ENCODE measurements at places on chromosomes 5 and 9. TPM values are rescaled to one million over a fixed set of nuclear protein-coding genes. Genes with fewer than 3 reads are reported as not detected.

SCGB3A2 gene
- not detected for total RNA-seq

IFNA13 gene
- not detected for total RNA-seq

LHX2 gene
- total RNA-seq, result not detected

SPATA31A3 gene
- not detected for total RNA-seq

SHOC1 gene
- not detected for total RNA-seq

PCDHB15 gene
- not detected for total RNA-seq

SH2D3C gene
- total RNA-seq, result 48.3 TPM

DNA sequence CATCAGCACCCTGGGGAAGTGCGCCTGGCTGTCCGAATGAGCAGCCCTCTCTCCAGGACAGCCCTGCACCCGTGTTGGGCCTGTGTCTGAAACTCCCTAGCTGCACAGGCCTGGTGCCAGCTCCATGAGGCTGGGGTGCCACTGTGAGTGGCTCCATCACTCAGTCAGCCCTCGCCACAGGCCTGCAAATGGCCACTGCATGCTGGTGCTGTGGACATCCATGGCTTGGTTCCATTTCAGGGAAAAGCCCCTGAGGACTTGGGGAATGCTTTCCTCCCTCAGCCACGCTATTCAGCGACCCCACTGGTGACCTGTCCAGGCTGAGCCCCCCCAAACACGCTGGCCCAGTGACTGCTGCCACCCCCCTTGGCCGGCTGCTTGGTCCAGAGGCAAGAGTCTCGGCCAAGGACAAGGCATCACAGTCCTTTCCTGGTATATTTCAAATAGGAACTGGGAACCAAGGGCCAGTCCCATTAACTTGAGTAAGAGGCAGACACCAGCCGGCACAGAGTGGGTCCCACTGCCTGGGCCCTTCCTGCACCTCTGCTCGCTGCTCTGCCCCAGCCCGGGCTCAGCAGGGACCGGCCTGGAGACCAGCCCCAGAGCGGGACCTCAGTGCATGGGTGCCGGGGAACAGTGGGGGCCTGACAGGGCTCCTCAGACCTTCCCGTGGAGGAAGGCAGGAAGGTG is 181.3 kb downstream of the AUH start:
- H3K36me3 ChIP-seq, result no peaks in the 10 kb centered on the region
- DNase-seq, result no peak
- H3K4me1 ChIP-seq, result peaks cover 14% of the 10 kb centered on the region
- no peaks in the 10 kb centered on the region for H3K27me3 ChIP-seq
- no peak overlapping the region for H3K4me3 ChIP-seq

GRCh38 chr9:119412399-119412798 is 43.2 kb upstream of the BRINP1 start:
- no peaks in the 10 kb centered on the region for H3K36me3 ChIP-seq
- H3K27me3 ChIP-seq, result no peaks in the 10 kb centered on the region
- no peak overlapping the region for H3K27ac ChIP-seq
- no peak overlapping the region for H3K4me3 ChIP-seq

GRCh38 chr5:943918-944620 is 51.4 kb downstream of the TRIP13 start:
- H3K27me3 ChIP-seq, result no peaks in the 10 kb centered on the region
- no peak for DNase-seq
- H3K36me3 ChIP-seq, result no peaks in the 10 kb centered on the region
- no peaks in the 10 kb centered on the region for H3K4me1 ChIP-seq
- H3K4me3 ChIP-seq, result no peak overlapping the region
- no peak overlapping the region for H3K27ac ChIP-seq

GRCh38 chr9:113701774-113702755 is 174.0 kb upstream of the ZNF618 start:
- H3K36me3 ChIP-seq, result no peaks in the 10 kb centered on the region
- H3K4me3 ChIP-seq, result no peak overlapping the region
- no peaks in the 10 kb centered on the region for H3K27me3 ChIP-seq
- no peak for DNase-seq

GRCh38 chr5:1914471-1914870 is 31.7 kb upstream of the IRX4 start:
- H3K27me3 ChIP-seq, result no peaks in the 10 kb centered on the region
- H3K27ac ChIP-seq, result no peak overlapping the region
- no peak for DNase-seq
- no peaks in the 10 kb centered on the region for H3K36me3 ChIP-seq
- H3K4me3 ChIP-seq, result no peak overlapping the region

DNA sequence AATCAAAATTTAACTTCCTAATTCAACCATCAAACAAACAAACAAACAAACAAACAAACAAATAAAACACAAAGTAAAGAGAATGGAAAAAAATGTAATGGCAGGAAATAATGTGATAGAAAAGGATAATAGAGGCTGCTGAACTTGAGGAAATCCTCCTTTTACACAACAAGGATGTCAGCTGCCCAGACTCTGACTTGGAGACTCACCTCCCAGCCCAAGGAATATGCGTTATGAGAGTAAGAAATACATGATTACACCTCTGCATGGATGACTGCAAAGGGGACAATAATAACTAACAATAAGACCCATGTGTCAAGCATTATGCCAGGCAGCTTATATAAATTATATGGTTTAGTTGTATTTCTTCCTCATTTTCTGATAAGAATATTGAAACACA is 46.6 kb upstream of the JAK2 start:
- H3K36me3 ChIP-seq, result no peaks in the 10 kb centered on the region
- H3K4me3 ChIP-seq, result no peak overlapping the region
- DNase-seq, result no peak
- no peak overlapping the region for H3K27ac ChIP-seq
- H3K27me3 ChIP-seq, result no peaks in the 10 kb centered on the region

DNA sequence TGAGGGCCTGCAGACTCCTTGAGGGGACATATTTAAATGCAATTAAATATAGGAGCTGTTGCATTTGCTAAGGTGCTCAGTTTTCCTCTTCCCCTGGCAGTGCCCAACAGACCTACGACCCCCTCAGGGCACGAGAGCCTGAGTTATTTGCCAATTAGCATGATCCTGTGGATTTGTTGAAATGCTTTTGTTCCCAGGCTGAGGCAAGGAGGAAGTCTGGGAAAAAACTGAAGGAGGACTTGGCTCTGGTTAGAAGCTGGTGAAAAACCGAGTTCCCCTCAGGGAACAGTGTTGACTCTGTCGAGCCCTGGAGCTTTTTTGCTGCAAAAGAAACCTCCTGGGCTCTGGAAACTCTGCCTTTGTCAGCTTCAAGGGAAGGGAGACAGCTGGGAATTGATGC is 103.6 kb upstream of the SHB start:
- no peaks in the 10 kb centered on the region for H3K27me3 ChIP-seq
- H3K4me1 ChIP-seq, result no peaks in the 10 kb centered on the region
- H3K27ac ChIP-seq, result no peak overlapping the region
- no peak overlapping the region for H3K4me3 ChIP-seq

DNA sequence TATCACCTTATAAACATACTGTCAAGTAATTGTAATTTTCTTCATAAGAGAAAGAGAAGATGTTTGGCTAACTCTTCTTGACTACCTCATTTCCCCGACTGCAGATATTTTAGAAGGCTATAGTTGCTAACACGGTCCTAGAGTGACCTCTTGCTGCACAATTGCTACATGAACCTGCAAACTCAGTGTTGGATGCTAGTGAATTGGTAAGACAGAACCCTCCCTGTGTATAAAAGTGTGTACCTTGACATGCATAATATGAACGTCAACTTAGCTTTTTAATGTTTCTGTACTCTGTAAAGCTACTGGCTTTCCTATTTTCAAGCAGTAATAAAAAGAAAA is 46.7 kb upstream of the CER1 start:
- peaks cover 5% of the 10 kb centered on the region for H3K27me3 ChIP-seq
- no peaks in the 10 kb centered on the region for H3K4me1 ChIP-seq
- no peak for DNase-seq
- no peak overlapping the region for H3K27ac ChIP-seq

- H3K4me3 ChIP-seq, result no peak overlapping the region
- no peak overlapping the region for H3K27ac ChIP-seq
- no peaks in the 10 kb centered on the region for H3K27me3 ChIP-seq
- no peak for DNase-seq
- H3K4me1 ChIP-seq, result no peaks in the 10 kb centered on the region
These were observed 428.4 kb downstream of the KDM4C start for GRCh38 chr9:7186175-7186574.

- no peaks in the 10 kb centered on the region for H3K4me1 ChIP-seq
- H3K4me3 ChIP-seq, result no peak overlapping the region
These were observed 10.4 kb upstream of the PCDHGC3 start for GRCh38 chr5:141465351-141465750.

GRCh38 chr5:82809420-82810143 is 267.6 kb downstream of the TMEM167A start:
- no peak overlapping the region for H3K4me3 ChIP-seq
- no peak overlapping the region for H3K27ac ChIP-seq
- H3K36me3 ChIP-seq, result no peaks in the 10 kb centered on the region
- H3K4me1 ChIP-seq, result no peaks in the 10 kb centered on the region
- no peaks in the 10 kb centered on the region for H3K27me3 ChIP-seq

DNA sequence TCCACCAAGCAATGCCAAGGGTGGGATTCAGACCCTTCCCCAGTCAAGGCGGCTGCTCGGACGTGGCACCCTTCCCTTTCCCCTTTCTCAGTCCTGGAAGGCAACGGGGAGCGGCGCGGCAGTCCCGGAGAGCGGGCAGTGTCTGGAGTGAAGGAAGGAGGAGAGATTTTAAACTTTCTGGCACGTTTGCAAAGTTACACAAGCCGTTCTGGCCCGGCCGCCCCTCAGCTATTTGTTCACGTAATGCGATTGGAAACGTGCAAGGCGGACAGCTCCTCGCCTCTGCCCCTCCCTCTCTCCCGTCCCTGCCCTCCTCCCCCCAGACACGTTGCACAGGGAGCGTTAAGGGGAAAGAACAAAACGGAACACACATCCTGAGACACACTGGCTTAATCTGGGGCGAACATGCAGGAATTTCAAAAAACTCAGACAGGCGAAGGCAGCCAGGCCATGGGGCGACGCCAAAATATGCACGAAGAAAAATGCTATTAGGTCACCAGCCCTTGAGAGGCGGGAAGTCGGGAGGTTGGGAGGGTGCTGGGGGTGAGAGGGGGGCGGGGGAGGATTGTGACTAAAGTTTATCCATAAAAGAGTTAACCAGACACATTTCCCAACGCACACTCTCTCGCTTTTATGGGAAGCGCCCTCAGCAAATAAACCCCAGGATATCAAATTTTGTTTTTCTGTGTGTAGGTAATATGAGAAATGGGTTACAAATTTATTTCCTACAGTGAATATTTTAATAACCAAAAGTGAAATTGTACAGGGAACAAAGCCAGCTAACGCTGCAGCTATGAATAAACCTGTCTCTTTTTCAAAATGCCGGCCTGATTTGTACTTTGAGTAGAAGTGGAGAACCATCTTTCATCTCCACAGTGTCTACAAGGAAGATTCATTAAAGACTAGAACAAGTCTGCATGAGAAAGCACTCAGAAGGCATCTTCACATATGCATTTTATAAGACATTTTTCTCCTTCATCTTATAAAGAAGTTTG is at the start of gene LOX:
Gene LOX, minus strand, starts transcription at position 144 of the 995 bp plus-strand sequence. CDS start 274 bp downstream, outside the sequence.
- no peak within 1 kb of the TSS for H3K4me3 ChIP-seq
- no peak for DNase-seq
- H3K36me3 ChIP-seq, result no peaks in the 10 kb centered on the region

- H3K36me3 ChIP-seq, result no peaks in the 10 kb centered on the region
- no peak overlapping the region for H3K27ac ChIP-seq
These were observed 81.1 kb downstream of the EFNA5 start for GRCh38 chr5:107589520-107590193.

DNA sequence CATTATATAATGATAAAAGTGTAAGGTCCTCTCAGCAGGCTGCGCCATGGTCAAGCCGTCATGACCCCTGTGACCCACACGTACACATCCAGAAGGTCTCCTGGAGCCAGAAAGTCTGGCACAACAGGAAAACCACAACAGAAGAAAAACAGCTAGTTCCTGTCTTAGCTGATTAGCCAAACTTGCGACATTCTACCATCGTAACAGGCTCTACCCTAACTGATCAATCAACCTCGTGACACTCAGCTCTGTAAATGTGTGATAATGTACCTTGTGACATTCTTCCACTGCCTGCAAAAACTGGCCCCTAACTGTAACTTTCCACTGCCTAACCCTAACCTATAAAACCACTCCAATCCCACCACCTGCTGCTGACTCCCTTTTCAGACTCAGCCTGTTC is 316.4 kb upstream of the TUSC1 start:
- H3K36me3 ChIP-seq, result no peaks in the 10 kb centered on the region
- H3K27me3 ChIP-seq, result no peaks in the 10 kb centered on the region
- no peaks in the 10 kb centered on the region for H3K4me1 ChIP-seq
- H3K27ac ChIP-seq, result no peak overlapping the region

DNA sequence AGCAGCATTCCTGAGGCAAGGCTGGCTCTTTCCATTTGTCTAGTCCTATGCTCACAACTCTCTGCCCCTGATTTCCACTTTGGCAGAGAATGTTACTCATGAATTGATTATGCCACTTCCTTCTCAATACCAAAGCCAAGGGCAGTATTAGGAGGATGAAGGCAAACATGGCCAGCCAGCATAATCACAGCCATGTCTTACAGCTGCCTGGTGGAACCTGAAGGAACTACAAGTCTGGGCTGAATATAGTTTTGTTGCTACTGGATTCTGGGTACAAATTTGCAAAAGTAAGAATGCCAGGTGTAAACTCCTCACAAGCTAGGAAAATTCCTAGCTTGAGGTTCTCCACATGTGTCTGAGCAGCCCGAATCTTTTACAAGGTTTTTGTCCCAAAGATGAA is 4.2 kb downstream of the SIL1 start:
- H3K27me3 ChIP-seq, result no peaks in the 10 kb centered on the region
- H3K27ac ChIP-seq, result peak overlapping the region; percentile 17
- H3K36me3 ChIP-seq, result no peaks in the 10 kb centered on the region

GRCh38 chr5:167773668-167774301 is 517.7 kb upstream of the WWC1 start:
- H3K27ac ChIP-seq, result no peak overlapping the region
- no peak overlapping the region for H3K4me3 ChIP-seq
- H3K36me3 ChIP-seq, result no peaks in the 10 kb centered on the region
- DNase-seq, result no peak
- no peaks in the 10 kb centered on the region for H3K27me3 ChIP-seq
- H3K4me1 ChIP-seq, result no peaks in the 10 kb centered on the region
